Astrocyte of the spinal cord (primary cell): ENCODE measurements at places on chromosomes 4 and X.
A peak's percentile ranks its signal among the peaks of the same experiment; 100 is the strongest.

DNA sequence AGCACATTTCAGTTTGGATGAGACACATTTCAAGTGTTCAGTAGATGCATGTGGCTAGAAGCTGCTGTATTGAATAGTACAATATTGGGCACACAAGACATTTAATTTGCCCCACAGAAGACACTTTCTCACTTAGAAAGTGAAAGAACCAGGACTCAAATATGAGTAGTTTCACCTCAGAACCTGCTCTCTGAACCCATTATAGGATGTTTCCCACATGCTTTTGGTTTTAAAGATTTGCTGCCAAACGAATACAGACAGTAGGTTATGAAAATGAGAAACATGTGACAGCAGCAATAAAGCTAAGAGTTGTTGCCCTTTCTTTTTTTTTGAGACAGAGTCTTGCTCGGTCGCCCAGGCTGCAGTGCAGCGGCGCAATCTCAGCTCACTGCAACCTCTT, 32.3 kb downstream of the C4orf54 start:
- no peak for DNase-seq

- DNase-seq, result no peak
These were observed 1263.6 kb upstream of the ADGRL3 start for GRCh38 chr4:59936566-59936965.

GRCh38 chrX:15206306-15206705, 63.6 kb downstream of the ASB9 start:
- no peak for DNase-seq

GRCh38 chr4:94660614-94661013, 97.1 kb upstream of the BMPR1B start:
- no peak for DNase-seq

- no peak for DNase-seq
These were observed at the start of gene BEND4 for GRCh38 chr4:42152507-42153504. BEND4 (minus strand) TSS chr4:42152655; CDS start chr4:42152143, 512 bp downstream.

DNA sequence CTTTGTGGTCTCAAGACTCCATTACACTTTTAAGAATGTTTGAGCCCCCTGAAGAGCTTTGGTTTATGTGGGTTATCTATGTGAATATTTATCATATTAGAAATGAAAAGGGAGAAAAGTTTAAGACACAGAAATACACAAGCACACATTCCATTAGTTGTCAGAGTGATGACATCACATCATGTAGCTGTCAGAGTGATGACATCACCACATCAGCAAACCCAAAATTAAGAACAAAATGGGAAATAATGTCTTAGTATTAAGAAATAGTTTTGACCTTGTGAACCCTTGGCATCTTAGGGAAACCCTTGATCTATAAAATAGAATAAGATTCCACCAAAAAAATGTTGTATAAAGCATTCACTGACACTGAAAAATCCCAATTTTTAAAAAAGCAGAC, 195.9 kb downstream of the TSPAN5 start:
- no peak for DNase-seq

GRCh38 chr4:11051181-11051580, 366.6 kb upstream of the CLNK start:
- no peak for DNase-seq

- no peak for DNase-seq
These were observed 184.0 kb upstream of the AFF2 start for GRCh38 chrX:148316446-148316845.

GRCh38 chr4:68572653-68573170, 3.4 kb downstream of the UGT2B17 start:
- no peak for DNase-seq

DNA sequence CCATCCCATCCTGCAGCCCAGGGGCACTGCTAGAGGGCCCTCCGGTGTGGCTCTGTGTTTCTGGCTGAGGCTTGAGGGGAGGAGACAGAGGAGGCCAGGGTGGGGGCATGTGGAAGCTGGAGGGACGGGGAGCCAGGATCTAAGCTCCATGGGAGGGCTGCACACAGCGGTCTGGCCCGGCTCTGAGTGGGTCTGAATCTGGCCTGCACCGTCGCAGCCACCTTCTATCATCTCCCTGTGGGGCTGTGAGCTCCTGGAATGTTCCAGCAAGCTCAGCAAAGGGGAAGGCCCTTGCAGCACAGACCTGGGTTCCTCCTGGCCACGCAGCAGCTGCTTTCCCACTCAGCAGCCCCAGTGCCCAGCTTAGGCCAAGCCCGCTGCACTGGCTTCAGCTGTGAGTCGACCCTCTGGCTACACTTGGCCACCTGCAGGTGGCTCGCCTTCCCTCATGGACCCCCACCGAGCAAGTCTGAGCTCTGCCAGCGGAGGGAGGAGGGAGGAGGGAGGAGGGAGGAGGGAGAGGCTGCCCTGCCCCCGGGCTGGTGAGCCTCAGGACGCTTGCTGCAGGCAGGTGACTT, 5.3 kb downstream of the NKX1-1 start:
- DNase-seq, result no peak

- DNase-seq, result no peak
These were observed 512.5 kb upstream of the HTR2C start for GRCh38 chrX:114071412-114071811.

DNA sequence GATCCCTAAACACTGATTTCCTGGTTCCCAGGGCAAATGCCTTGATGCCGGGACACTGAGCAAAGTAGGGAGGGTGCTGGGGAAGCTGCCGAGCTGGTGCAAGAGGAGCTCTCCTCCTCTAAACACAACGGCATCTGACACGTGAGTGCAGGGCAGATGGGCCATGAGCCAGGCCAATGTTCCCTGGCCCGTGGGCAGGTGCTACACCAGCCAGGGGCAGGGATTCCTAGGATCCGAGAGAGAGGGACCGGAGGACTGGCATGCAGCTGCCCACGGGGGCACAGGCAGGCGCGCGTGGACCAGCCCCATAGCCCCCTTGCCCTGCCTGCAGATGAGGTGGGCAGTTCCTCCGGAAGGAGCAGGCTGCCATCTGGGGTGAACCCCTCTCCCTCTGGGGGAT, 66.8 kb upstream of the AFAP1 start:
- DNase-seq, result no peak

- no peak for DNase-seq
These were observed 39.3 kb downstream of the TAPT1 start for GRCh38 chr4:16186986-16187385.

GRCh38 chr4:86960557-86960961, 25.7 kb downstream of the AFF1 start:
- DNase-seq, result no peak

DNA sequence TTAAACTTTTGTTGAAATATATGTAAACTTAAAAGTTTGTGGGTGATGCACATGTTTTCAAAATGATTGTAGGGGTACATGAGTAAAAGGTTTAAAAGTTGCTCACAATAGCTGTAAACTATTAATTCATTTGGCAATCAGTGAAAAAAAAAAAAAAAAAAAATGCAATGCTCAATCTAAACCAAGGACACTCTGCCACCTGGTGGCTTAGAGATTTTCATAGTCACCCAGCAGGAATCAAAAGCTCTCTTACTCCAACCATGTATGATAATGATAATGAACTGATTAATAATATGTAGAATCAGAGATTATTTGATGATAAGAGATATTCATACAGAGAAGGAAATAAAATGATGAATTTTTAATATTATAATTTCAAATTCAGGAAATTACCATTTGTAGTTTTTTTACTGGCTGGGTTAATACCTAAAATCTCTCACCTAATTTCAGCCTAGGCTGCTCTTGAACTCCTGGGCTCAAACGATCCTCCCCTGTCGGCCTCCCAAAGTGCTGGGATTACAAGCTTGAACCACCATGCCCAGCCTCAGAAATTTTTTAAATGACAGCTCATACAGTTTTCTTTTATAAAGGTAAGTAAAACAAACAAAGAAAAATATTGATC, 46.9 kb upstream of the SLC25A4 start:
- peak; percentile 43 for DNase-seq

DNA sequence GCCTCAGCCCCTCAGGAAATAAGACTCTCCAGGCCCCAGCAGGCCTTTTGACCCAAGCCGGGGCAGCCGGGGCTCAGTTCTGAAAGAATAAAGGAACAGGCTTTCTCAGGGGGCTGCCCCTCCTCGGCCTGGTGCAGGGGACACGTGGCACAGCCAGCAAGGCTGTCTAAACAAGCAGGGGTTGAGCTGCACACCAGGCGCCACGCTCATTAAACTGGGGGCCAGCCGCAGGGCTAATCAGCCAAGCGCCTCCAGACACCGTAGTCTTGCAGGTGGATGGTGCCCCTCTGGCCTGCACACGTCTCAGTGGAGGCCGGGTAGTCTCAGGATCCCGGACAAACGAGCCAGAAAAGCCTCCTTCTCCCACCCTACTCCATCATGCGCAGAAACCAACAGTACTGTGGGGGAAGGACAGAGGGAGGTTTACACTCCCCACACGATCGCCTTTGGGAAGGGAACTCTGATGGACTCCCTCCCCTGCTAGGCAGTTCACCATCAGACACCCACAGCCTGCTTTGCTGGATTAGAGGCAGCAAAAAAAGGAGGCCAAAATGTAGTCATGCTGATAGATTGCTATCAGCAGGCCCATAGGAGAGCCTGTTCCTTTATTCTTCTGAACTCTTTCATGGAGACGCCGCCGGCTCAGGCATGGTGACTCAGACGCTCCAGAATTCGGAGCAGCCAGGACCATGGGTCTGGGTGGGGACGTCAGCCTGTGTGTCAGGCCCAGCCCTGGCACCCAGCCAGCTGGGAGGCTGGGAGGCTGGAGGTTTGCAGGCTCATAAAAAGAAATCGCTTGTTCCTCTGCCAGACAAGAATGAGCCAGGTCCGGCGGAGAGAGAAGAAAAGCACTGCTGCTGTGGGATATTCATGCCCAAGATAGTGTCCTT, 342.4 kb downstream of the BCOR start:
- peak; percentile 98 for DNase-seq

- DNase-seq, result no peak
These were observed 188.4 kb upstream of the RPL34 start for GRCh38 chr4:108431986-108432385.

GRCh38 chr4:79584902-79585301, 176.9 kb upstream of the GK2 start:
- DNase-seq, result no peak

DNA sequence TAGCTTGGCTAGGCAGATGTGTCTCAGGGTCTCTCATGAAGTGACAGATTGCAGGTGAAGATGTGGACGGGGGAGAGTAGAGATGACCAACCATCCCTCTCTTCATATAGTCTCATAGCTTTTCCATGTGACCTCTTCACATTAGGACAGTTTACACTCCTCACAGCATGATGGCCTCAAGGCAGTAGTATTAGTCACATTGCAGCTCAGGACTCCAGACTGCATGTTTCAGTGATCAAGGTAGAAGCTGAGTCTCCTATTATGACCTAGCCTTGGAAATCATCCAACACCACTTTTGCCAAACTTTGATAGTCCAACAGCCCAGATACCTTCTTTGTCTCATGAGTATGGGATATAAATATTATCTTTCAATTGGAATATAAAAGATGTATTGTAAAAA, 147.7 kb downstream of the GASK1B start:
- no peak for DNase-seq

DNA sequence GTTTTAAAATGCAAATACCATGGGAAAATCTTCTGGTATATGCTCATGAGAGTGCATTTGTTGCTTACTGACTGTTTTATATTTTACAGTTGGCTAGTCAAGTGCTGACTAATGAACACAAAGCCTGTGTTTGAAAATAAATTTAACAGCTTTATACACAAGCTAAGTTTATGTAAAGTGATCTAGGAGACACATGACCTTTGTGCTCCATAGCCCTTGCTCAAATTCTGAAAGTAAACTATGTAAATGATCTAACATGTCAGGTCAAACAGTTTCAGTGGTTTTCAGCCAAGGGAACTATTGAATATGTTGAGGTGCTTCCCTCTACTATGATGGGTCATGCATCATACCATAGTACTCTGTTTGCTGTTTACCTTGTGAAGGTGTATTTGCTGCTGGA, 36.7 kb downstream of the DIAPH2 start:
- DNase-seq, result no peak

GRCh38 chrX:72381439-72382201, 75.9 kb upstream of the CITED1 start:
- no peak for DNase-seq

GRCh38 chr4:6499238-6499600, 26.8 kb upstream of the PPP2R2C start:
- no peak for DNase-seq

GRCh38 chrX:107935200-107935599, 47.0 kb downstream of the TEX13B start:
- DNase-seq, result peak; percentile 5

DNA sequence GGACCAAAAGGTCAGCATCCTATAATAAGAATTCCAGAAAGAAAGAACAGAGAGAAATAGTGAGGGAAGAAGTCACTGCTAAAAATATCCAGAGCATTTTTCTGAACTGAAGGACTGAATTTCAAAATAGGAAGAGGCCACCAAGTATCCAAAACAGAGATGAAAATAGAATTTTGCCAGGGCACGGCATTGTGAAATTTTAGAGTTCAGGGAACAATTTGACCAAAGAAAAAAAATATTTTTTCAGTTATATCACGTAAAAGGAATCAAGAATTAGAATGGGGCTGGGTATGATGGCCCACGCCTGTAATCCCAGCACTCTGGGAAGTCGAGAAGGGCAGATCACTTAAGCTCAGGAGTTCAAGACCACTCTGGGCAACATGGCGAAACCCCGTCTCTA, 65.4 kb downstream of the FGFBP1 start:
- no peak for DNase-seq

DNA sequence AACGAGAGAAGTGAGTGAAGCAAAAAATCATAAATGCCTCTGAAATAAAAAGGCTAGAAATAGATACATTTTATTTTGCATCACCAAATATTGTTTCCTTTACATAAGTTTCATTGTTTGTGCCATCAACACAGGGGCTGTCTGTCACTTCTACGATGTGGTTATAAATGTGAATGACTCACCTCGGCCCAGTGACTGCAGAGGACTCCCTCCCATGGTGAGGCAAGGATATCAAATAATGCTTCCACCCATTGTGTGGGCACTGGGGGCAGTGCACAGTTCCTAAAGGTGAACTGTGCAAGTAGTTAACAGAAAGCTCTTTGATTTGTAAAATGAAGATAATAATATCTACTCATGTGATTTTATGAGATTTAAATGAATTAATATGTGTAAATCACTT, 230.3 kb upstream of the NEIL3 start:
- no peak for DNase-seq

DNA sequence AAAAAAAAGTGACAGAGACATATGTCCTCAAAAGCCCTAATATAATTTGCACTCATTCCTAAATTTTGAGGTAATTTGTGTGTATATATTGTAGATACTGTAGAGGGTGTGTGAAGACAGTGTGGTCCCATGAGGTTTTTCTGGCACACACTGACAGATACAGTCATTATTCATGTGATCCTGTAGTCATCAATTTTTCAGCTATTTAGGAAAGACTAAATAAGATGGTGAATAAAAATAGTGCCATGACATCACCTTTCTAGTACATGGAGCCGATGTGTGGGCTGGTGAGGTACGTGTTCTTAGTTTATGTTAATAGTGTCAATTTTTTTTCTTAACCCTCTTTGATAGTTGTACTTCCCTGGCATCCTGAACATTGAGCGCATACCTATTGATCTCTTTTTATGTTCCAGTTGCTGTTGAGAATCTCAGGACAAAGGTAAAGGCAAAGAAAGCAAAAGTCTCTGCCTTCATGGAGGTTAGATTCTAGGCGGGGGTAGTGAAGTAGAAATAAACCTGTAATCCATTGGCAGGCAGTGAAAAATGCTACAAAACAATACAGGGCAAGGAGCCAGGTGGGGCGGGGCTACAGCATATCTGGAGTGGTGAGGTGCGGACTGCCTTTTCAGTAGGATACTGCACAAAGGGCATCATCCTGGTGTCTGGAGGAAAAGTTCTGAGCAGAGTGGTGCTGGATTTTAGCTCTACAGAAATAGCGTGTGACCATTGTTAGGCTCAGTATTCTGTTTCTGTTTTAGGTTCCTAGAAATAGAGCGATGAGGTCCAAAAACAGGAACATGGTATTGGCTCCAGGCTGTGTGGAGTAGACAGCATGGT, 93.8 kb downstream of the ARHGAP10 start:
- no peak for DNase-seq
